Mesothelial cell of epicardium (in vitro differentiated cells): ENCODE measurements at places on chromosomes 1 and 21. TPM values are rescaled to one million over a fixed set of nuclear protein-coding genes. Genes with fewer than 3 reads are reported as not detected.

GRCh38 chr1:33975961-33976360 is 112.1 kb downstream of the HMGB4 start:
- DNase-seq = no peak
- no peak overlapping the region for H3K27ac ChIP-seq

GRCh38 chr1:226436855-226437491 is 29.1 kb upstream of the PARP1 start:
- no peak for DNase-seq
- no peaks in the 10 kb centered on the region for H3K36me3 ChIP-seq
- no peak overlapping the region for H3K27ac ChIP-seq
- H3K27me3 ChIP-seq = peaks cover 30% of the 10 kb centered on the region

DNA sequence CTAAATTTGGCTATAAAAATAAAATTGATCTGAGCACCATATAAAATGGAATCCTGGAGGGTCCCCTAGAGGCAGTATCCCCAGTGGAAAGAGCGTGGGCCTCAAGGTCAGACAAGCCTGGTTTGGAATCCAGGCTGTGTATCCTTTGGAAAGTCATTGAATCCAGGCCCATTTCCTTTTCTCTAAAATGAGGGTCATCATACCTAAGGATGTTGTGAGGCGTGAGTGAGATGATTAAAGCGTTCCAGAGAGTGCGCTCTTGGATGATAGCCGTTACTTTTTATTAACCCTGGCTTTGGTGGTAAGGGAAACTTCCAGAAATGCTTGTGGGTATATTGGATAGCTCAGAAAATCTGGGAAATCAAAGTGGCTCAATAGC is 683 bp upstream of the ZNF436 start:
- peak overlapping the region; percentile 100 for H3K27ac ChIP-seq
- peaks cover 51% of the 10 kb centered on the region for H3K4me1 ChIP-seq
- peak overlapping the region; percentile 99 for H3K4me3 ChIP-seq
- peaks cover 26% of the 10 kb centered on the region for H3K36me3 ChIP-seq
- DNase-seq = no peak

DNA sequence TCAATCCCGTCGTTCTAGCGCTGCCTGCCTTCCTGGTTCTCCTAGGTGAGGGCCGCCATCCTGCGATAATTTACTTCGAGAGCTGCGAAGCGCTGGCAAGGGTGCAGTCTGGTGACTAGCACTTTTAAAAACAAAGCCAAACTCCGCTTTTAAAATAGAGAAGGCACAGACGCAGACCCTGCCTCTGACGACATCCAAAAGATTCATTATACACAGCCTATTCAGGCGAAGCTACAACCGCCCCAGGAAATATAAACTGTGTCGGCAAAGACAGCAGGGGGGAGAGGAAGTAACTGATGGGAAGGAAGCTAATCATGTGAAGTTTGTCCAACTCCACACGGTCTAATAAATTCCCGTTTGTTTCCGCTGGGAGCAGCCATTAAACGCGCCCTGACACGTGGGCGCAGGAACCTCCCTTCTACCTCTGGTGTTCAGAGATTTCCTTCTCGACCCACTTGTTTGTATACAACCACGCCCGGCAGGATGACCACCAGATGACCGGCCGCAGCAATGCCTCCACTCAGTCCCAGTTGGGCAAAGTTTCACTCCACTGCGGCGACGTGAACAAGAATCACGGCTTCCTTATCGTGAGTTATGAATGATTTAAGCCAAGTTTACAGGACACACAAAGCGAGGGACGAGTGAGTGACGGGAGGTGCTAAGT is 1.3 kb downstream of the GNG12 start:
- peak overlapping the region; percentile 92 for H3K4me3 ChIP-seq
- H3K27me3 ChIP-seq = no peaks in the 10 kb centered on the region
- peak overlapping the region; percentile 96 for H3K27ac ChIP-seq
- H3K4me1 ChIP-seq = peaks cover 46% of the 10 kb centered on the region
- DNase-seq = no peak

DNA sequence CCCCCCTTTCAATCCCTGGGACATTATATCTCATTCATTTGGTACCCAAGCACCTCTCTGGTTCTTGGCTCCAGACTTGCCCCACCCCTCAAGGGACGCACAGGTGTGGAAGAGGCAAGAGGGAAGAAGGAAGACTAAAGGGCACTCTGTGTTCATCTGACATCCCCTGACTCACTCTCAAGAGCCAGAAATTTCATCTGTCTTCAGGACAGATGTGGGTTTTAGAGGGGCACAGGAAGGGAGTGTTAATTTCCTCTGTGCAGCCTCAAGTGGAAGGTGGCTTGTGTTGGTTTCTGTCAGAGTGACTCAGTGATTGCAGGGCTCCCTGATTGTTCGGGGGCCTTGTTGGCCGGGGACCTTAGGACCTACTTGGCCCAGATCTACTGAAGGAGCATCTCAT is 2.4 kb downstream of the C2CD4D start:
- no peak overlapping the region for H3K27ac ChIP-seq
- no peak for DNase-seq
- peaks cover 55% of the 10 kb centered on the region for H3K27me3 ChIP-seq
- peak overlapping the region; percentile 59 for H3K4me3 ChIP-seq
- H3K36me3 ChIP-seq = no peaks in the 10 kb centered on the region
- peaks cover 32% of the 10 kb centered on the region for H3K4me1 ChIP-seq

GRCh38 chr1:84772428-84772943 is 82.2 kb upstream of the SSX2IP start:
- DNase-seq = peak; percentile 84
- H3K4me1 ChIP-seq = peaks cover 31% of the 10 kb centered on the region

- DNase-seq = no peak
- no peak overlapping the region for H3K4me3 ChIP-seq
- peaks cover 11% of the 10 kb centered on the region for H3K36me3 ChIP-seq
- H3K4me1 ChIP-seq = peaks cover 4% of the 10 kb centered on the region
These were observed 54.2 kb downstream of the SLC19A1 start for GRCh38 chr21:45487891-45488600.

DNA sequence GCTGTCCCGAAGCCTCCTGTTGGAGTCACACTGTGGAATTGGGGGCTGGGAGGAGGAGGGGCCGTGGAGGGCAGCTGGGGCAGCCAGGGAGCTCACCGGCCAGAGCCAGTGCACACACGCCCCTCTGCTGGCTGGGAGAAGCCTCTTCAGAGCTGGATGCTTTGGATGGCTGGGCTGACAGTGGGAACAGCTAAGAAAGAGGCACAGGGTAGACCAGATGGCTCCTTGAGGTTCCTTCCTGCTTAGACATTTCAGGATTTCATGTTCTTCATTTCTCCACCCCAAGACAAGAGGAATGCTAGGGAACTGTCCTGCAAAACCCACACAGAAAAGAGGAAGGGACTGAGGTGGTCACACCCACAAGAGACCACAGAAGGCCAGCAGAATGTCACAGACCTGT is 254.8 kb upstream of the VAMP3 start:
- DNase-seq = no peak
- H3K27me3 ChIP-seq = peaks cover 60% of the 10 kb centered on the region
- no peaks in the 10 kb centered on the region for H3K4me1 ChIP-seq
- H3K36me3 ChIP-seq = no peaks in the 10 kb centered on the region

DNA sequence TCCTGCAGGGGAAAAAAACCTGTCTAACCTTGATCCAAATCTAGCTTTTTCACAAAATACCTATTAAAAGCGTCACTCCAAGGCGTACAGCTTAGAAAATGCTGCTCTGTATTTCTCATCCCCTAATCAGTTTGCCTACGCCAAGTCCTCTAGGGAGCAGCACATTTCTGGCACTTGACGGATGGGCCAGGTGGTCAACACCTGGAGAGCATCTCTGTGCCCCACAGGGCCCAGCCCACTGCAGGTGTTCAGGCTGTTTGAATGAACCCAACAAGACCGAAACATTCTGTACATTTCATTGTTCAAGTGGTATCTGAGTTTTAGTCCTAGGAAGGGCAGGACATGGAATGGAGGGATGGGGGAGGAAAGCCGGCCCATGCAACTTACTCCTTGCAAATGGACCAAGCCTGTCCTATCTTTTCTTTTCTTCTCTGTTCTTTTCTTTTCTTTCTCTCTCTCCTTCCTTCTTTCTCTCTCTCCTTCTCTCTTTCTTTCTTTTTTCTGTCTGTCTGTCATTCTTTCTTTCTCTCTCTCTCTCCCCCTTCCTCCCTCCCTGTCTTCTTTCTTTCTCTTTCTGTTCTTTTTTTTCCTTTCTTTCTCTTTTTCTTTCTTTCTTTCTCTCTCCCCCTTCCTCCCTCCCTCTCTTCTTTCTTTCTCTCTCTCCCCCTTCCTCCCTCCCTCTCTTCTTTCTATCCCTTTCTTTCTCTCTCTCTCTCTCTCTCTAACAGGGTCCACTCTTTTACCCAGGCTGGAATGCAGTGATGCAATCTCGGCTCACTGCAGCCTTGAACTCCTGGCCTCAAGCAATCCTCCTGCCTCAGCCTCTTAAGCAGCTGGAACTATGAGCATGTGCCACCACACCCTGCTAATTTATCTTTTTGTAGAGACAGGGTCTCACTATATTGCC is 29.1 kb downstream of the IGFN1 start:
- no peak overlapping the region for H3K4me3 ChIP-seq
- no peaks in the 10 kb centered on the region for H3K36me3 ChIP-seq
- no peaks in the 10 kb centered on the region for H3K27me3 ChIP-seq
- H3K27ac ChIP-seq = no peak overlapping the region
- no peak for DNase-seq

DNA sequence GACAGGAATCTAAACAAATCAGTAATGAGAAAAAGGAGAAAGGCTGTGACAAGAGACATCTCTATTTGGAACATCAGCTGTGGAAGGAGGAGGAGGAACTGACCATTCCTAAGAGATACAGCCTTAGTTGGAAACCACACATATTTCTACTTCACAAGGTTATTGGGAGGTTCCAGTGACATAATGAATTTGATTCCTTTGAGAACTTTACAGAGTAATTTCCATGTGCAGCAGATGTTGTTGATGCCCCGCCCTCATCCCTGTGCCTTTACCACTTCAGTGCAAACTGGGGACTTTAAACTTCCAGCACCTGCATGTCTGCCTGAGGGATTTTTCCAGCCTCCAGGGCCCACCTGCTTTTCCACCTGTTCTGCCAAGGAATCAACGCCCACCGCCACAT is 9.3 kb upstream of the ST6GALNAC5 start:
- H3K27ac ChIP-seq = no peak overlapping the region
- peaks cover 28% of the 10 kb centered on the region for H3K27me3 ChIP-seq
- H3K4me3 ChIP-seq = no peak overlapping the region
- no peak for DNase-seq
- no peaks in the 10 kb centered on the region for H3K4me1 ChIP-seq

DNA sequence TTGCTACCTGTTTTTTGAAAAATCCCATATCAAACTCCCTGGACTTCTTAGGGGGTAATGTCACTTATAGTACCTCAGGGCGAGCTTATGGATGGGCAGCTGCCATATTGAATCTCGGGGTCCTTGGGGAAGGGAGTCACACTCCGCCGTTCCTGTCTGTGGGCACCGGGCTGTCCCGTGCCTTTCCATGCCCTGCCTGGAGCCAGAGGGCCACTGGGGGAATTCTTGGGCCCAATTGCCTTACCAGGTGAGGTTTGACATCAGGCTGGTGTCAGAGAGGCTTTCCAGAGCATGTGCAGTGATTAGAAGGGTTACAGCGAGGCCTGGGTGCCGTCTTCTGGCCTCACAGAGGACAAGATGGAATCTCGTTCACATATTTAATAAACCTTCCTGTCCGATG is 28.8 kb downstream of the QSOX1 start:
- H3K27ac ChIP-seq = no peak overlapping the region
- no peaks in the 10 kb centered on the region for H3K27me3 ChIP-seq
- DNase-seq = no peak
- H3K36me3 ChIP-seq = peaks cover 10% of the 10 kb centered on the region
- no peaks in the 10 kb centered on the region for H3K4me1 ChIP-seq

GRCh38 chr1:235999259-235999925 is 65.5 kb downstream of the NID1 start:
- H3K27ac ChIP-seq = no peak overlapping the region
- DNase-seq = no peak
- H3K27me3 ChIP-seq = no peaks in the 10 kb centered on the region
- no peaks in the 10 kb centered on the region for H3K36me3 ChIP-seq
- peaks cover 7% of the 10 kb centered on the region for H3K4me1 ChIP-seq
- no peak overlapping the region for H3K4me3 ChIP-seq

DNA sequence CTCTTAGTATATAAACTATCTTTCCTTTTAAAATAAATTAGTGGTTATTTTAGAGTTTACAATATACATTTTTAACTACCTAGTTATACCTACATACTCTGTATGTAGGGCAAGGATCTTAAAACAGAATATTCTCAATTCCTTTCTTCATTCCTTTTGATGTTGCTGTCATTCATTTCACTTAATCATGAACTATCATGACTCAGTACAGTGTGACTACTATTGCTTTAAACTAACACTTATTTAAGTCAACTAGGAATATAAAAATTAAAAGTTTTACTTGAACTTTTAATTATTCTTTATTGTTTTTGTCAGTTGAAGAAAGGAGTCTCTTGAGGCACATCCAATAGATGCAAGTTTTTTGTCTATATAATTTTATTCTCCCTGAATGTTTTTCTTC is 726.4 kb downstream of the BRINP3 start:
- no peak for DNase-seq
- no peak overlapping the region for H3K27ac ChIP-seq
- H3K36me3 ChIP-seq = no peaks in the 10 kb centered on the region
- no peaks in the 10 kb centered on the region for H3K27me3 ChIP-seq
- H3K4me3 ChIP-seq = no peak overlapping the region

GRCh38 chr1:203638950-203639349 is 12.3 kb downstream of the ATP2B4 start:
- no peaks in the 10 kb centered on the region for H3K27me3 ChIP-seq
- peaks cover 29% of the 10 kb centered on the region for H3K36me3 ChIP-seq
- H3K4me1 ChIP-seq = peaks cover 39% of the 10 kb centered on the region

GRCh38 chr1:230020451-230020850 is 46.6 kb upstream of the GALNT2 start:
- no peak overlapping the region for H3K4me3 ChIP-seq
- H3K27ac ChIP-seq = no peak overlapping the region
- H3K4me1 ChIP-seq = no peaks in the 10 kb centered on the region
- peaks cover 22% of the 10 kb centered on the region for H3K27me3 ChIP-seq
- no peaks in the 10 kb centered on the region for H3K36me3 ChIP-seq

DNA sequence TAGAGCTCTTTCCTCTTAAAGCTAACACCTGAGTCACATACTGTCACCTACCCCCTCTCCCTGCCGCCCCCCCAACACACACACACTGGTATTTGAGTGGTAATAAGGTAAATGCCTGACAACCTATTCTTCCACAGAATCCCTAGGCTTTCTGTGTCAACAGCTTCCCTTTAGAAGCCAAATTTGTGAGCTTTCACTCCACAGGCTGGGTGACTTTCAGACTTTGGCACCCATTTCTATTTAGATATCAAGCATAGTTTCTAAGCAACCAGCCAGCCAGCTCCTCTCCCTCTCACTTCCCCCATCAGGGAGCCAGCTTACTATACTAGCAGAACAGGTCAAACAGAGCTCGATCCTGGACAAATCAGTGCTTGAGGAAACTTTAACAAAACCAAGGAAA is 3.2 kb upstream of the C1orf74 start:
- no peak for DNase-seq
- H3K36me3 ChIP-seq = peaks cover 44% of the 10 kb centered on the region
- H3K4me3 ChIP-seq = no peak overlapping the region
- H3K27me3 ChIP-seq = peaks cover 14% of the 10 kb centered on the region
- H3K4me1 ChIP-seq = peaks cover 25% of the 10 kb centered on the region
- no peak overlapping the region for H3K27ac ChIP-seq

MROH7 gene
- total RNA-seq = 4.0 to 4.3 TPM (median 4.2 TPM) in 3 replicates

NOS1AP gene
- 3.8 to 4.4 TPM (median 4.4 TPM) in 3 replicates for total RNA-seq

MAP1LC3C gene
- 0.42 to 0.77 TPM in 2 of 3 replicates, not detected in the other for total RNA-seq

OXCT2 gene
- total RNA-seq = 0.20 to 0.65 TPM (median 0.22 TPM) in 3 replicates

SELENOF gene
- 148 to 155 TPM (median 150 TPM) in 3 replicates for total RNA-seq

KCNT2 gene
- total RNA-seq = 25.6 to 26.4 TPM (median 26.0 TPM) in 3 replicates
